ENCODE measurements at places on chromosomes 16 and 17.

- no peak for DNase-seq
These were observed 22.6 kb downstream of the ENDOV start for GRCh38 chr17:80437532-80437931.

DNA sequence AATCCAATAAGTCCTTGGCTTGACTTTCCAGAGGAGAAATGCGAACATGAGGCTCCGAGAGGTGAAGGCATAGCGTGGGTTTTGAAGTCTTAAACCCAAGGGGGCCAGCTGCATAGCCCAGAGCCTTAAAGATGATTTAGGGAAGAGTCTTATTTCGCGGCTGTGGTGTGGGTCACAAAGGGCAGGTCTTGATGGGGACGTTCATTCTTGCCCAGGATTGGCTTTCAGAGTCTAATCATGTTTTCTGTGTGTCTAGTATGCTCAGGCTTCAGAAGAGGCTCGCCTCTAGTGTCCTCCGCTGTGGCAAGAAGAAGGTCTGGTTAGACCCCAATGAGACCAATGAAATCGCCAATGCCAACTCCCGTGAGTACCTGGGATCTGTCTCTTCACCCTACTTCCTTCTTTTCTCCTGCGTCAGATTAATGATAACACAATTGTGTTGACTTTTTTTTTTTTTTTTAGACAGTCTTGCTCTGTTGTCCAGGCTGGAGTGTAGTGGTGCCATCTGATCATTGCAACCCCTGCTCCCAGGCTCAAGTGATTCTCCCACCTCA, 951 bp downstream of the RPL19 start:
- DNase-seq, result no peak

DNA sequence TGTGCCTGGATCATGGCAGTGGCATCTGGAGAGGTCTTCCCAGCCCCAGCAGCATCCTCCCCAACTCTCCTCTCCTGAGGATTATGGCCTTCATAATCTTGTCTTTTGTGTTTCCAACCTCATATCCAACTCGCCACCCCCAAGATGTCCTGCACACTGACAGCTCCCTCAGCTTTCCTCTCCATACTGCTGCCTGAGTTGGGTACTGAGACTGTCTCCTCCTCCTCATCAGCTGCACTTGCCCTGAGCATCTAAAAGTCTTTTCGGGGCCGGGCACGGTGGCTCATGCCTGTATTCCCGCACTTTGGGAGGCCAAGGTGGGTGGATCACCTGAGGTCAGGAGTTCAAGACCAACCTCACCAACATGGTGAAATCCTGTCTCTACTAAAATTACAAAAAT, 2.0 kb downstream of the CD300LB start:
- no peak for DNase-seq

DNA sequence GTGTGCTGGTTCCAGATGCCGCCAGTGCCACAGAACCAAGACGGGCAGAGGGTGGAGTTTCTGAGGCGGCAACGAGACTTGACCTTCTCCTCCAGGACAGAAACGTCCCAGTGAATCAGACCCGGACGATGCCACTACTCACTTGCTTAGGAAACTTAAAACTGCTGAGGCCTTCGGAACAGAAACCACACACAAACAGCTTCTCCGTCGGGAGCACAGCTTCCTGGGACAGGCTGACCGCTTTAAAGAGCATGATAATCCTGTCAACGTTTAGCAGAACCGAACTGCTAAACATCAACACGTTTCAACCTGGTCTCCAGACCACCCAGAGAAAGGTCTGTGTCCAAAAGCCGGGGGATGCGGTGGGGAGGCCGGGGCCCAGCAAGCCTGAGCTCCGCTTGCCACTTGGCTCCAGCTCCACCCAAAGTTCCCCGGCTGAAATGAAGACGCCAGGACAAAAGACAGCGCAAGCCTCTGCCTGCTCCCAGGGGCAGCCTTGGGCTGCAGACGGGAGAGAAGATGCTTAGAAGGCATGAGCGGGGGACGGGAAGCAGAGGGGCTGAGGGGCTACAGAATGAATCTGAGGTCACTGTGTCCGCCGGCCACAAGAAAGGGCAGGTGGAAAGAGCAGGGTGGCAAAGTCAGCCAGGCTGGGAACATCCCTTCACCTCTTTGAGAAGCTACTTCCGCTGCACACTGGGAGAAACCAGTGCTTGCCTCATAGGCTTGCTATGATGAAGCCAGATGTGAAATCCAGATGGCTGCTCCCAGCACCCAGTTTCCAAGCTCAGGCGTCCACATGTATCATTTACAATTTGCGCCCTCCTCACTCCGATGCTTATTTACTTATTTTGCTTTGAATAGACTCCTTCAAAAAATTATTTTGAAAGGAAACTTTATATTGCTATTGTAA, 69.0 kb downstream of the MRM3 start:
- no peak for DNase-seq

GRCh38 chr17:55285340-55286301, 20.9 kb downstream of the HLF start:
- DNase-seq, result no peak

DNA sequence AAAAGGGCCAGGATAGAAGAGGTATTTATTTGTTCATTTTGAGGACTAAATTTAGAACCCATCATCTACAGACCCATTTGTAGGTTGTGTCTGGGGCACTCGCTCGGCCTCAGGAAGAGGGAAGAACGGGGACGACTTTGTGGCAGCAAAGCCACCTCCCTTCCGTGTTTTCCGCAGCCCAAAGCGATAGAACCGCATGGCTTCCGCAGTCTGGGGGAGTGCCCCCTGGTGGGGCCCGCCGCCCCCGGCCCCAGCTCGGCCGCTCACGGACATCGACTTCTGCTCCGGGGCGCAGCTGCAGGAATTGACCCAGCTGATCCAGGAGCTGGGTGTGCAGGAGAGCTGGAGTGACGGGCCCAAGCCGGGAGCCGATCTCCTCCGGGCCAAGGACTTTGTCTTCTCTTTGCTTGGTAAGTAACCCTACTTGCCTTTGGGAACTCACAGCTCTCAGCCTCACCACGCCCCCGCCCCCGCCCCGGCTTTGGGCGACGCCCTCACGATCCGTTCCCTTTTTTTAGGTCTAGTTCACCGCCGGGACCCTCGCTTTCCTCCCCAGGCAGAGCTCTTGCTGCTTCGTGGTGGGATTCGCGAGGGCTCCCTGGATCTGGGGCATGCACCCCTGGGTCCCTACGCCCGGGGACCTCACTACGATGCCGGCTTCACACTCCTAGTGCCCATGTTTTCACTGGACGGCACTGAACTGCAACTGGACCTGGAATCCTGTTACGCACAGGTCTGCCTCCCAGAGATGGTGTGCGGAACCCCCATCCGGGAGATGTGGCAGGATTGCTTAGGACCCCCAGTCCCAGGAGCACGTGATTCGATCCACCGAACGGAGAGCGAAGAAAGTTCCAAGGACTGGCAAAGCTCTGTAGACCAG, 681 bp downstream of the TMEM102 start:
- no peak for DNase-seq

GRCh38 chr17:70786081-70786480, 616.7 kb downstream of the KCNJ2 start:
- DNase-seq, result no peak

- no peak for DNase-seq
These were observed 30.7 kb downstream of the CDRT4 start for GRCh38 chr17:15436473-15437302.

DNA sequence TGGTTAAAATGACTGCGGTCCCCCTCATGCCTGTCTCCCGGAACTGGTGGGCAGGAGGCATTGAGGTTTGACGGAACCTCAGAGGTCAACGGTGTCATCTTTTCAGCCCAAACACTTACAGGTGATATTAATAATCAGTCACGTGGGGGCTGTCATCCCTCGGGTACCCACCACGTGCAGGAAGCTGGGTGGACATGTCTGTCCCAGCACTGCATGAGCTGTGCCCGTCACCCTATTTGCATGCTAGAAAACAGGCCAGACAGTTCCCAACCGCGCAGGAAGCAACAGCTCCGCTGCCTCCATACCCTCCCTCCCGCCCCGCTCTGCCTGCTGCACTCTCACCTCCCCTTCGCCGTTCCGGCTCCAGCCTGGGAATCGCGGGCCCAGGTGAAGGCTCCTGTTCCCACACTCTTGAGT, 1.4 kb downstream of the SYNGR3 start:
- no peak for DNase-seq

GRCh38 chr16:53566552-53567245, 63.7 kb upstream of the AKTIP start:
- no peak for DNase-seq

- DNase-seq, result no peak
These were observed 25.2 kb upstream of the GSE1 start for GRCh38 chr16:85587762-85588556.

DNA sequence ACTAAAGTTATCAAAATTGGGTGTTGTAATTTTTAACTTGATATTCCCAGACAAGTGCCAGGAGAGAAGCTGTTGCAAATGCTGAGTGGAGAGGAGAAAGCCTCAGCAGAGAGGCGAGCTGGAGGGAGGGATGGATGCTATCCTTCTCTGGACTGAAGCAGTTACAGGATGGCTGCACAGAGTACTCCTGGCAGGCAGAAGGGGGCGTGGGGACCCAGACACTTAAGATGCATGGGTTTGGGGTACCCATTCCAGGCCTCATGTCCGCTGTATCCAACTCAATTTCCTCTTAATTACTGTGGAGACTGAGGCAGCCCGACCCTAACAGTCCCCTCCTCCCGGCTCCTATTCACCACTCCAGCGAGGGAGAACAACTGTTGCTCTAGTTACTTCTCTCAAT, 25.4 kb upstream of the ALDH3A1 start:
- DNase-seq, result no peak

Measured in KG1 (cell line).